NCI-H2029 (cell line): ENCODE measurements at places on chromosomes 1 and 21.

GRCh38 chr1:116131866-116132605, 20.8 kb downstream of the MAB21L3 start:
- no peak for DNase-seq

- DNase-seq = no peak
Measured at GRCh38 chr1:184416946-184417345, 30.1 kb downstream of the C1orf21 start.

DNA sequence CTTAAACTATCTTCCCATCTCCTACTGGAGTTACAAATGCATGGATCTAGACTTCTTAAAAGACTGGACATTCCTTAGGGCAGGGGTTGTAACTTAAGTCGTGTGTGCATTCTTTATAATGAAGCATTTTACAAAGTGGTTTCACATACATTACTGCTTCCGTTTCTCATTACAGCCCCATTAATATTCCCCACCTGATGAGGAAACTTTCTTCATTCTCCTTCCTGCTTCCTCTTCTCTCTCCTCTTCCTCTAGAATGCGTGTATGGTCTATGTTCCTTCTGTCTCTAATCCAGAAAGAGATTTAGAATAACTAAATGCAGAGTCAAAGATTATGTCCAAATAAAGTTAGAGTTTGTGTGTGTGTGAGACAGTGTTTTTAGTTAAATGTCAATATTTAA, 1.8 kb upstream of the CAP1 start:
- DNase-seq = no peak

- DNase-seq = no peak
Measured at GRCh38 chr1:152164517-152165136, 5.6 kb upstream of the RPTN start.

- no peak for DNase-seq
Measured at GRCh38 chr1:182143825-182144645, 82.5 kb upstream of the ZNF648 start.

DNA sequence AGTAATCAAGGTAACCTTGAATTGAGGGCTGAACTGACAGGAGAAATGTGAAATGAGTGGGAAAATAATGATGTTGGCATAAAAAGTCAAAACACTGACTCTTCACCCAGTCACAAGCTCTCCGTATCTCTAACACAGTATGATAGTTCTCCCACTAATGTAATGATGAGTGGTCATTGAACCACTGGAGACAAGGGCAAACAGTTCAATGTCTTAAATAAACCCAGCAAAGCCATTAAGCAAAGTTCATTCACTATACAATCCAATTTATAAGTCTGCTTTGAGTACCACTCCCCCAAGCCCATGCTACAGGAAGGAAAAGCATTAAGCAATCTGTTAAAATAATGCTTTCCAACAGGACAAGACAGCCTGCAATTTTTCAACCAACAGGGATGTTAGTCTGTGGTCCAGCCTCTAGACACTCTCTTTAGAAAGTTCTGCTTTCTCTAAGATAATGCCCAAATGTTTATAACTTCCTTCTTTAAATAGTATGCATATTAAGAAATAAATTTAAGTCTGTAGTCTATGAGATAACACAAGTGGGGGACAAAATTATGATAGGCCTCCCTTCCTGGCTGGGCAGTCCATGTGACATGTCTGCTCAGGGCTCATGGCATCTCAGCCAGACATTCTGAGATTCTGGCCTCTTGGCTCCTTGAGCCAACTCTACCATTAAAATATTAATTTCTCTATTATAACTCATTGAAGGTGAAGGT, 25.5 kb upstream of the DDAH1 start:
- DNase-seq = no peak
